ENCODE measurements at places on chromosomes 5 and 9. TPM values are rescaled to one million over a fixed set of nuclear protein-coding genes. Genes with fewer than 3 reads are reported as not detected.

Gene GAPT
- total RNA-seq: not detected

Gene UBTD2
- 22.8 TPM for total RNA-seq

Gene NR2F1-AS1
- total RNA-seq: 3.7 TPM

Gene EPB41L4A
- total RNA-seq: 44.6 TPM

Gene MARCHF3
- 41.4 TPM for total RNA-seq

Gene ARRDC1
- total RNA-seq: 25.7 TPM

Gene IGFBPL1
- total RNA-seq: 0.25 TPM

Gene SPARC
- 760 TPM for total RNA-seq

Gene POLR3G
- 8.5 TPM for total RNA-seq

Gene PCDHB13
- 3.3 TPM for total RNA-seq

Gene SLC26A2
- 40.5 TPM for total RNA-seq

Gene HDHD3
- 6.5 TPM for total RNA-seq

Gene MRPS30
- 36.8 TPM for total RNA-seq

Gene SLC2A6
- total RNA-seq: 40.0 TPM

Gene DNAJA1
- 97.5 TPM for total RNA-seq

Gene TAF11L10
- not detected for total RNA-seq

Gene FOXI1
- not detected for total RNA-seq

Gene IL7R
- 1.9 TPM for total RNA-seq

Gene PCA3
- under 0.01 TPM for total RNA-seq

Gene AGXT2
- total RNA-seq: not detected

Gene PCDHB16
- total RNA-seq: 0.63 TPM

Gene GPR151
- not detected for total RNA-seq

Gene C9
- total RNA-seq: 0.57 TPM

Gene NMUR2
- total RNA-seq: not detected

Gene NAIP
- total RNA-seq: 5.4 TPM

Gene CDH12
- total RNA-seq: not detected

Gene SLC6A3
- not detected for total RNA-seq

Gene NR6A1
- total RNA-seq: 0.32 TPM

Gene FBLL1
- 0.65 TPM for total RNA-seq

Gene ARHGEF39
- total RNA-seq: 0.65 TPM

Gene BAAT
- under 0.01 TPM for total RNA-seq

Gene NUDCD2
- total RNA-seq: 4.7 TPM

Gene CENPH
- total RNA-seq: 3.1 TPM

Gene ANKRD31
- under 0.01 TPM for total RNA-seq

Gene CDX1
- total RNA-seq: not detected

Gene TCF7
- 0.31 TPM for total RNA-seq

Gene MPDZ
- 128 TPM for total RNA-seq

Gene PCDHGA5
- 0.49 TPM for total RNA-seq

Gene RFK
- 25.7 TPM for total RNA-seq

Measured in bladder microvascular endothelial cell (primary cell).